ENCODE measurements at places on chromosomes 2 and 18.

DNA sequence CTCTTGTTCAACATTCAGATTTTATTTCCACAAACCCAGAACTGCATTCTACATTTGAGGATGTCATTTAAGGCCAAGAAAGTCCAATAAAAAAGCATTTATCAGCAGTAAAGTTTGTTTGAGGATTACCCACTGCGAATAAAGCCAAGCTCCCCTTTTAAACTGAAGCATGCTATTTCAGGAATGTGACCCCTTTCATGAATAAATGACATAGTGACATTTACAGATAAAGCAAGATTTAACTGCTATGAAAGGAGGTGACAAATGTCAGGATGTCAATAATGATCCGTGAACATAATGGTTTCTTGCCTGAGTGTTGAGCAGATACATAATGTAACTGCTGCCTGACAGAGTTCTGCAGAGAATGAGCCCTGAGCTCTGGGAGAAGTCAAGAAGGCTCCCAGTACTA lies 146.3 kb downstream of the TDRD15 start:
- DNase-seq = no peak

DNA sequence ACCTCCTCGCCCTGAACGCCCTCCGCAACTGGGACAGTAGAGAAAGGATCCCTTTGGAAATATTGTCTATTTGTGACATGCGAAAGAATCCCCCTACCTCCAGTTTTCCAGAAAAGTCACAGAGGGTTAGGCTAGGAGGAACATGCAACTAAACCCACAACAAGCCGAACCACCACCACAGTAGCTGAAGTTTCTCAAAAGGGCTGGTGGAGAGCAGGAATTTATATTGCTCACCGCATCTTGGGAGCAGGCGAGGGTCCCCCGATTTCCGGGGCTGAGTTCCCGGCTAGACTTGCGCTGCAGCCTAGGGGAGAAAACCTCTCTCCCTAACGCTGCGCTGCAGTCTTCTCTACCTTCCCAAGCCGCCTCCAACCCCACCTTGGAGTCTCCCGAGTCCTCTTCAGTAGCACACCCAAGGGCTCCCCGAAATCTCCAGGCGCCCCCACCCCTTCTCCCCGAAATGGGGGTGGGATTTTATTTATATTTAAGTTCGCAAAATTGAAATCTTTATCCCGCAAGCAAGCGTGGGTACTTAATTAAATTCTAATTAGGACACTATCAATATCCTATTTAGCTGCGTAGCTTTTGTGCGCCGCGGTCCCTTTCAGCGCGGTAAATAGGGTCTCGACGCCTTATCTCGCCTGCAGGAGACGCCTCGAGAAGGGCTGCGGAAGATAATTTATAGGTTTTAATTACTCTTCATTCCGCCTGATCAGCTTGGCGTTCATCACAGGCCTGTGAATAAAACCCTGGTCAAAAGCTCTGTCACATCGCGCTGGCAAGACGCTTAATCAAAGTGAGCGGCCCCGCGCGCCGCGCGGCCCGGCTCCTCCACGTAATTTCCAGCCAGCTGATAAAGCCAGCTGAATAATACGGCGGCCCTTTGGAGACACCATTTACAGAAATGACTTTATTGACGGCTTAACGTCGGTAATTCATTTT lies 2.0 kb upstream of the EN1 start:
- no peak for DNase-seq

DNA sequence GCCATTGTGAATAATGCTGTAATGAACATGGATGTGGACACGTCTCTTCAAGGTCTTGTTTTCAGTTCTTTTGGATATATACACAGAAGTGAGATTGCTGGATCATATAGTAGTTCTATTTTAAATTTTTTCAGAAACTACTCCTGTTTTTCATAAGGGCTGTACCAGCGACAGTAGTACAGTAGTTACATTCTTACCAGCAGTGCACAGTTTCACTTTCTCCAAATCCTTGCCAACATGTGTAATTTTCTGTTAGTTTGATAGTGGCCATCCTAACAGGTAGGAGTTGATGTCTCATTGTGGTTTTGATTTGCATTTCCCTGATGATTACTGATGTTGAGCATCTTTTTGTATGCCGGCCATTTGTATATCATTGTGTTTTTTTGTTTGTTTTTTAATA lies 81.7 kb downstream of the EPC2 start:
- peak; percentile 15 for DNase-seq

- peak; percentile 2 for DNase-seq
These were observed 5.8 kb upstream of the ABCB11 start for GRCh38 chr2:169036736-169037440.

DNA sequence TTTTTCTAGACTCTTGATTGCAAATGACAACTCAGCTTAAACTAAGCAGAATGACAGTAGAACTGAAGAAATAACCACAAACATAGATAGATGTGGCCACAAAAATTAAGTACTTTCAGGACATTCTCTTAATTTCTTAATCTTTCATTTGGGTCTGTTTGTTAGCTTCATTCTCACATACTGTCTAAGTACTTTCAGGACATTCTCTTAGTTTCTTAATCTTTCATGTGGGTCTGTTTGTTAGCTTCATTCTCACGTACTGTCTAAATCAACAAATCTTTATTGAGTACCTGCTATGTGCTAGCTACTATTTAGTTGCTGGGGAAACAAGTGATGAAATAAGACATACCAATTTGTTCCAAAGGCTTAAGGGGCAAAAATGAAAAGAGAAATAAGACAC lies 35.1 kb downstream of the FAM117B start:
- no peak for DNase-seq

GRCh38 chr18:25599443-25599842 lies 247.5 kb upstream of the ZNF521 start:
- no peak for DNase-seq

DNA sequence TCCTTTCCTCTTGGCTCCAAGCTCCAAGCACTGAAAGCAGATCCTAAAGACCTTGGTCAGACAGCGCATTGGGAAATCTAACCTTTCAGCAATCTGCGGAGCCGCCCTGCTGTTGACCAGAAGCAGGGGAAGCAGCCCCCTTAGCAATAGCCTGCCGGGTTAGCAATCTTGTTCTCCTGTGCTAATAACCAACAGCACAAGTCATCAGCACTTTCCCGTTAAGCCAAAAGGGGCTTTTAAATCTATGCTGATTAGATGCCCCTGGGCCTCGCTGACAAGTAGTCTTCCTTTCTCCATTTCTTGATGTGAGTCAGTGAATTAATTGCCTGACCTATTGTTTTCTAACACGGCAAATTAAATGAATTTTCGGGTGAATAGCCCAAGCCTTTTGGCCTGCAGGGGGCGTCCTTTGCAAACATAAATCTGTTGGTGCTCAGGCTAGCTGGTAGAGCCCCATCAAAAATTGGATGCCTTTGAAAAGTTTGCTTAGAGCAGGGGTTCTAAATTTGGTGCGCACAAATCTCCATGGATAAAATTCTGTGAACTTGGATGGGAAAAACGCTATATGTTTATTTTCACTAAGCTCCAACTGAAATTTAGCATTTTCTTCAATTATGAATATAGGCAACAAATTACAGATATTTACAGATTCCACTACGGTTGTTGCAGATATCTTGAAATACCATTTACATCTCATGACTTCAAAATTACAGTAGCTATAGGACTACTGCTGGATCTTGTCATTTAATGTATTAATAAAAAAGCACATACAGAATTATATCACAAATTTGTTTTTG lies 24.6 kb downstream of the MAIP1 start:
- DNase-seq = peak; percentile 80

- no peak for DNase-seq
These were observed 748.2 kb upstream of the CELF4 start for GRCh38 chr18:38313831-38314230.

DNA sequence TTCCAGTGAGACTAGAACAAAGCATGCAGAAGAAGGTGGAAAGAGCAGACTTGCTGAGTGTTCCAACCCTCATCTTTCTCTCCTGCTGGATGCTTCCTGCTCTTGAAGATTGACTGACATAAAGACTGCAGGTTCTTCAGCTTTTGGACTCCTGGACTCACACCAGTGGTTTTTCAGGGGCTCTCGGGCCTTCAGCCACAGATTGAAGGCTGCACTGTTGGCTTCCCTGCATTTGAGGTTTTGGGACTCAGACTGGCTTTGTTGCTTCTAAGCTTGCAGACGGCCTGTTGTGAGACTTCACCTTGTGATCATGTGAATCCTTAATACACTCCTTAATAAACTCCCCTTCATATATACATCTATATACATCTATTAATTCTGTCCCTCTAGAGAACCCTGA lies 20.4 kb downstream of the VRK2 start:
- no peak for DNase-seq

DNA sequence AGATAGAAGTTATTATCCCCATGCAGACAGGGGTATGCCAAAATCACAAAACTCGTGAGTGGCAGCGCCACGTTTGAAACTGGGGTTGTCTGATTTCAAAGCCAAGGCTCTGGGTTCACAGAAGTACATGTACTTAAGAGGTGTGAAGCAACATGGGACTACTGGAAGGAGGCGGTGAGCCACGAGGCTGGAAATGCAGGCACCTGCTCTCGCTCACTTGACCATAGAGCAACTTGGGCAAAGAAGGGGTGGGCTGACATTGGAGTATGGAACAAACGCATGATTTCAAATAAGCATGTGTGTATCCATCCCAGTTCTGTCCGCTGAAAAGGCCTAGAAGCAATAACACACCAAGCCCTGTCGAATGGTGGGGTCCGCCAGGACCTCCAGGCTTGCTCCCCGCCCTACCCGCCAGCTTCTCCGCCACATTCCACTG lies 593 bp upstream of the ACTR2 start:
- DNase-seq = no peak

DNA sequence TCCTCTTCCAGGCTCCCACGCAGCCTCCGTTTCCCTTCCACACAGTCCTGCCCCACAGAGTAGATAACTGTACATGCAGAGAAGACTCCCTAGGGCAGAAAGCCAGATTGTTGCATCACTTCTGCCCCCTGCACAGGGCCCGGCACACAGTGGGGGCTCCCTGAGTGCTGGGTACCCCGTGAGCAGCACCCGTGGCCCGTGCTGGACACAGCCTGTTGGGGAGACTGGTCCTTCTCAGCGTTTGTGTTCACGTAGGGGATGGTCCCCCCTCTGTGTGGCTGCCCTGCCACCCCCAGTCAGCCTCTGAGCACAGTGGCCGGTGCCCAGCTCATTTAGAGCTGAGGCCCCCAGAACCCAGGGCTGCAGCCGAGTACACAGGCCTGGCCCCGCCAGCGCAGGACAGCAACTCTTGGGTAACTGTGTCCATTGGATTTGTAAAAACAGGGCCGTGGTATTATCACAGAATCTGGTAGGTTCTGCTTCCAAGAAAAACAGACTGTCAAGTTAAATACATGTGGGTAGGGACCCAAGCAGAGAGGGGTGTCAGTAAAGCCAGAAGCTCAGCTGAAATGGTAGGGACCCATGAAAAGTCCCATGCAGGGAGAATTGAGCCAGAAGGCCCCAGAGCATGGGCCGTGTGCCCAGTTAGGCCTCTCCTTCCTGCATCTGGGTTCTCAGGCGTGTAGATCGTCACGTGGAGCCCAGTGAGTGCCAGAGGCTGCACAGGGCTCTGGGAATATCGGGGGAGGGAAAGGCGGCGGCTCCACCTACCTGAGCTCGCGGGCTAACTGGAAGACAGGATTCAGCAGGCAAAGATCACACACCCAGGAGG lies 257.3 kb downstream of the ATAD2B start:
- DNase-seq = no peak

- no peak for DNase-seq
These were observed 54.5 kb downstream of the C18orf63 start for GRCh38 chr18:74370115-74370514.

DNA sequence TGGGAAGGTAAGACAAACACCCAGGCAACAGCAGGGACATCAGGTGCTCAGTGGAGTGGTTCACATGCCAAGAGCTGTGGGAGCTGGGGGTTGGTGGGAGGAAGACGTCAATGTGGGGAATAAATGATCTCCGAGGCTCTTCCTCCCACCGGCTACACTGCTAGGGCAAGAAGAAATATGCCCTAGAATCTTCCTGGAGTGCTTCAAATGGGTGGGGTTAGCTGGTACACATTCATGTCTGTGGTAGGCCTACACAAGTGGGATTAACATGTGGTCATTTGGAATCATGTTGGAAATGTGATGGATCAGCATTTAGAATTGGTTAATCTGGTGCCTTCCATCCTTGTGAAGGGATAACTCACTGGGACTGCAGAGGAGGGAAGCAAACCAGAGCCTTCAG lies 12.4 kb upstream of the ZFP36L2 start:
- no peak for DNase-seq

- DNase-seq = peak; percentile 73
These were observed 124.8 kb upstream of the CXCR4 start for GRCh38 chr2:136242687-136243277.

- no peak for DNase-seq
These were observed 2.4 kb downstream of the NEU4 start for GRCh38 chr2:241811201-241811951.

DNA sequence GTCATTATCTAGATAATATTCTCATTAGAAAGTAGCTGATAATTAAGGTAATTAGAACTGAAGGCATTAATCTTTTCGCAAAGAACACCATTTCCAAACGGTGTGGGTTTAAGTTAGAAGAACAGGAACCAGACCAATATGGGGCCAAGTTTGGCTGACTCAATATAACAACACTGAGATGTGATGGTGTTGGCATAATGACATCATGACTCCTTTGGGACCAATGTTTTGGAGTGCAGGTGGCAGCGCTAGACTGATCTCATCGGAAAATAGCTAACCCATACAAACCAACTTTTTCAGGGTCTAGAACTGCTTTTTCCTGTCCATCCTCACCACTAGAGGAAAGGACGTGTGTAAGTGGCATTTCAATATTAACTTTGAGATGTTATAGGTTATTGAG lies 1171.7 kb upstream of the ZEB2 start:
- DNase-seq = no peak

GRCh38 chr18:67513280-67513679 lies 3.2 kb downstream of the DSEL start:
- DNase-seq = peak; percentile 4

DNA sequence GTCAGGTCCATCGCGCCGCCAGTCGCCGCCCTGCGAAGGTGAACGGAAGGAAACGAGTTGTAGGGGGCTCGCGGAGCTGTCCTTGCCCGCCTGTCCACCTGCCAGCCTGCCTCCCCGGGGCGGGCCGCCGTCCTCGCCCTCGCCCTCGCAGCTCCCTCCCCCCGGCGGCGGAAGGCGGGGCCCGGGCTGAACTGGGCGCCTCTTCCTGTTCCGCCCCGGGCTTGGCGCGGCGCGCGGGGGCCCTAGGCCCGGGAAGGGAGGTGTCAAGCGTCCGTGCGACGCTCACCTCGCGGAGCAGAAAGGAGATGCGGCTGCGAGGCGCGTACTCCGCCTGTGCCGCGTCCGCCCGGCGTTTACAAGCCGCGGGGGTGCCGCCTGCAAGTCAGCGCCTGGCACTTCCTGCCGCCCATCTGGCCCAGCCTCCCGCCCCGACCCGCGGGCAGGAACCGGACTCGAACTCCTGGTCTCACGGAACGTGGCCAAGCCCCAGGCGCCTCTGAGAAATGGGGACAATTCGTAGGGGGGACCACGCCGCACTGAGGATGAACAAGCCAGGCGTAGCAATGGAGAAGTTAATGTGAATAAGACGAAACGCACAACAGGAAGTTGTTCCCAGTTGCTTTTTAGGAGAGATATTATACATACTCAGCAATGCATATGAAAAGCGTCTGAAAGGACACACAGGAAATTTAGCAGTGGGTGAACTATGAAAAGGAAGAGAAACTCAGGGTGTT lies at the start of gene CNPPD1:
TSS of gene CNPPD1 (minus strand) at position 108 of the 734 bp plus-strand sequence. CDS start at position 11, 97 bp downstream.
- peak; percentile 87 for DNase-seq

GRCh38 chr2:200335657-200336056 lies 29.2 kb downstream of the SPATS2L start:
- no peak for DNase-seq

- DNase-seq = peak; percentile 93
These were observed at the start of gene RHOB for GRCh38 chr2:20446917-20447436. RHOB (plus strand) TSS chr2:20447074; CDS start chr2:20447466, 392 bp downstream.

Measured in activated CD4-positive, alpha-beta T cell treated with anti-CD3 and anti-CD28 coated beads, Interleukin-2, Interleukin-4, amounts not matched to agents 100 ng/mL and 50 ng/mL, durations not matched to agents 16 hours and 8 hours (primary cell).